Neural crest cell (in vitro differentiated cells): ENCODE measurements at places on chromosomes 5 and 9. TPM values are rescaled to one million over a fixed set of nuclear protein-coding genes. Genes with fewer than 3 reads are reported as not detected.

C9orf153 gene
- total RNA-seq: 0.19 and 0.34 TPM in 2 replicates

DNA sequence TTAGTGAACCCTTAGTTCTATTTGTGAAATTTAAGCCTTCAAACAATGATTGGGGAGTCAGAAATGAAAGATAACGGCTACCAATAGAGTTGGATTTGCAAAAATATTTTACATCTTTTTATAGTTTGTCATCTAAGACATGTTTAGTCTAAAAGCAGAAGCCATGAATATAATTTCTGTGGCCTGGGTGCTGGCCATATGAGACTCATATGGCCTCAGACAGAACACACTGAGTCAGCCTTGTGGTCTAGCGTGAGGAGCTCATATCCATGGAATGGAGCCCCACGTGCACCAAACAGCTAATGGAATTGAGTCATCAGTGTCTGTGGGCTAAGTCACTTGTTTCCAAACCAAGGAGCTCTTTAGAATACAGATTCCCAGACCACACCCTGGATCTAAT, 240.7 kb upstream of the NREP start:
- H3K27ac ChIP-seq: no peak overlapping the region
- no peaks in the 10 kb centered on the region for H3K4me1 ChIP-seq
- no peaks in the 10 kb centered on the region for H3K36me3 ChIP-seq
- no peak for DNase-seq

GRCh38 chr5:52963636-52964035, 25.5 kb upstream of the ITGA2 start:
- H3K27ac ChIP-seq: no peak overlapping the region
- peaks cover 6% of the 10 kb centered on the region for H3K27me3 ChIP-seq
- peaks cover 3% of the 10 kb centered on the region for H3K36me3 ChIP-seq
- no peak overlapping the region for H3K4me3 ChIP-seq
- H3K4me1 ChIP-seq: no peaks in the 10 kb centered on the region

DNA sequence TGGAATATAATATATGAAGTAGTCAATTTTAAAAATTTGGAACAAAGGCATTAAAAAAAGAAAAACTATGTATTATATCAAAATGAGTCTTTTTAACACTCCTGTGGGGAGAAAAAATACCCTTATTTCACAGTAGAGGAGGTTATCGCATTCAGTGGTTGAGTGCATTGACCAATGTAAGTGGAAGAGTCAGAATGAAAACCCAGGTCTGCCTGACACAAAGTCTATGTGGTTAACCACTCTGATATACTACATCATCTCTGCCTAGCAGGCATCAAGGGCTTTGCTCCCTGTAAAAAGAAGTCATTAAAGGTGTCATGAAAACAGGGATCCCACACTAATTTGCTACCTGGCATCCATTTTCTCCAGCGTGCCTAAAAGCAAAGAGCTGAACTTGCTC, 417.2 kb upstream of the C9orf72 start:
- no peak overlapping the region for H3K27ac ChIP-seq
- H3K4me1 ChIP-seq: peaks cover 16% of the 10 kb centered on the region
- peaks cover 2% of the 10 kb centered on the region for H3K36me3 ChIP-seq

IFNB1 gene
- not detected in 2 replicates for total RNA-seq

GRCh38 chr5:175573493-175574269, 84.2 kb upstream of the HRH2 start:
- no peak overlapping the region for H3K4me3 ChIP-seq
- no peak for DNase-seq
- H3K27me3 ChIP-seq: peaks cover 26% of the 10 kb centered on the region
- H3K36me3 ChIP-seq: no peaks in the 10 kb centered on the region
- H3K4me1 ChIP-seq: peaks cover 11% of the 10 kb centered on the region

DNA sequence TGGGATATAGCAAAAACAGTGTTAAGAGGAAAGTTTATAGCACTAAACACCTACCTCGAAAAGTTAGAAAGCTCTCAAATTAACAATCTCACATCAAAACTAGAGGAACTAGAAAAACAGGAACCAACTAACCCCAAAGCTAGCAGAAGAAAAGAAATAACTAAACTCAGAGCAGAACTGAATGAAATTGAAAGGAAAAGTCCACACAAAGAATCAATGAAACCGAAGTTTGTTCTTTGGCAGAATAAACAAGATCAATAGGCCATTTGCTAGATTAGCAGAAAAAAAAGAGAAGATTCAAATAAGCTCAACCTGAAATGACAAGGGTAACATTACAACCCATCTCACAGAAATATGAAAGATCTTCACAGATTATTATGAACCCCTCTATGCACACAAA, 234.8 kb upstream of the ISL1 start:
- no peaks in the 10 kb centered on the region for H3K27me3 ChIP-seq
- H3K36me3 ChIP-seq: peaks cover 3% of the 10 kb centered on the region
- no peak for DNase-seq
- H3K4me1 ChIP-seq: no peaks in the 10 kb centered on the region
- H3K4me3 ChIP-seq: no peak overlapping the region
